ENCODE measurements at places on chromosomes 3 and 15.
A peak's percentile ranks its signal among the peaks of the same experiment; 100 is the strongest.

- DNase-seq = no peak
These were observed 107.1 kb downstream of the MECOM start for GRCh38 chr3:169556349-169556870.

- peak; percentile 42 for DNase-seq
These were observed 41.5 kb downstream of the ADGRG7 start for GRCh38 chr3:100650651-100651619.

DNA sequence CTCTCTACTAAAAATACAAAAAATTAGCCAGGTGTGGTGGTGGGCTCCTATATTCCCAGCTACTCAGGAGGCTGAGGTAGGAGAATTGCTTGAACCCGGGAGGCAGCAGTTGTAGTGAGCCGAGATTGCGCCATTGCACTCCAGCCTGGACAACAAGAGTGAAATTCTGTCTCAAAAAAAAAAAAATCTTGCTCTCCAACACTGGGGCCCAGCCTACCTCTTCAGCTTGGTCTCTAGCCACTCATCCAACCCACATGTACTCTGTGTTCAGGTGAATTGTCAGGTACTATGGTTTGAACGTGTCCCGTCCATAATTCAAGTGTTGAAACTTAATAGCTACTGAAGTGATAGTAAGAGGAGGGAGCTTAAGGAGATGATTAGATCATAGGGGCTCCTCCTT, 22.4 kb upstream of the RAB7A start:
- no peak for DNase-seq

DNA sequence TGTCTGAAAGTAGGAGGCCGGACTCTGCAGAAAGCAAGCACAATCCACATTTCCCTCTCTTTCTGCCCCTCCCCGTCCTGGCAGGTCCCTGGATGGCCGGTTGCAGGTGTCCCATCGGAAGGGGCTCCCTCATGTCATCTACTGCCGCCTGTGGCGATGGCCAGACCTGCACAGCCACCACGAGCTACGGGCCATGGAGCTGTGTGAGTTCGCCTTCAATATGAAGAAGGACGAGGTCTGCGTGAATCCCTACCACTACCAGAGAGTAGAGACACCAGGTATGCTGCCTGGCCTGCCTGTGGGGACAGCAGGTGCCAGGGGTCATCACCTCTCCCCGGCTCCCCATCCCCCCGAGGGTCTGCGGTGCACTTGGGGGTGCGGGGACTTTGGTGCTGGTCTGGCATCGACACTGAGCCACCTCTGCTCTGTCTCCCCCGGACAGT, 89.6 kb downstream of the AAGAB start:
- no peak for DNase-seq

GRCh38 chr3:110101361-110101760, 764.0 kb upstream of the DPPA4 start:
- no peak for DNase-seq

GRCh38 chr15:45904019-45904418, 269.2 kb downstream of the SQOR start:
- peak; percentile 5 for DNase-seq

DNA sequence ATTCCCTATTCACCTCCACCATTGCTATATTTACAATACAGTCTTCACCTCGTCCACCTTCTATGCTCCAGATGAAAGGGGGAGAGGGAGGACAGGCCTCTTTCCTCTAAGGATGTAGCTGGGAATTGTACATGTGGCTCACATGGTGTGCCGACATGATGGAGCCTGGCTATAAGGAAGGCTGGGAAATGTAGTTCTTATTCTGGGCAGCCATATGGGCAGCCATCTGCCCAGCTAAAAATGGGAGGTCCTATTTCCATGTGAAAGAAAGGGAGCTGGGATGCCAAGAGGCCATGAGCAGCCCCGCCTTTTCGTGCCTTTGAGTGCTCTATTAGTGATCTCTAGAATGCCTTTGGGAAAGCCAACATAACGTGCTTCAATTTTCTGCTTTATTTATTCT, 27.1 kb upstream of the MGLL start:
- no peak for DNase-seq

DNA sequence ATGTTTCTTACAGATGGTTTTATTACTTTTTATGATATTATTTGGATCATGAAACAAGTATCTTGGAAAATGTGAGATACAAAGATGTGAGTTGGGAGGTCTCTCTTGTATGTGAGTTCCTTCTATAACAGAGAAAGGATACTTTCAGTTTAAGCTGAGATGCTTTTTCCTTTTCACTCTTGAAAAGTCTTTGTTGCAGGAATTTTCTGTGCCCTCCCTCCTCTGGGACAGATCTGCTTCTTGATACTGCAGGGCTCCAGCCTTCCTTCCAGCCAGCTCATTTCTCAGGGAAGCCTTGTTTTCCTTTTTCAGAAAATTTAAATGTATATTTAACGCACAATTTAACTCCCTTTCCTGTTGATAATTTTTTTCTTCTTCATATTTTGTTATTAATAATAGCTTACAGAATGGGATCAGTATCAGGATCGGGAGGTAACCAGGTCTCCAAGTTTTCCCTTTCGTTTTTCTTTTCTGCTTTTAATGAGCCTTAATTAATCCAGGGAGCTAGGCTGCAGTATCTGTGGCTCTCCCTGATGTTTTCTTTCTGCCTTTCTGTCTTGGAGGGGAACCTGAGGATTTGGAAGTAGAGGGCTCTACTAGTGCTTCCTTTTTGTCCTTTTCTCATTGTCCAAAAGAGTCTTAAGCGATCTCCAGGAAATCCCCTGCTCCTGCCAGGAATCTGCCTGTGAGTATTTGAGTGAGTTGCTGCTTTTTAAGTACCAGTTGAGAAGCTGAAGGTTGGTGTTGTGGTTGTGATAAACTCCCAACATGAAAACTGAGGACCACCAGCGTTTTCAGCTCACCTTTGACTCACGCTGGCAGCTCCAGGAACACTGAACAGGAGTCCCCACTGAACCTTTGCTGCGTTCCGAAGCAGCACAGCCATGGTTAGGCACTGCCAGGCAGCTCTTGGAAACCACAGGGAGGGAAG, 105.7 kb downstream of the IGF1R start:
- no peak for DNase-seq

- DNase-seq = peak; percentile 11
These were observed 758.0 kb downstream of the NTRK3 start for GRCh38 chr15:87498560-87498959.

DNA sequence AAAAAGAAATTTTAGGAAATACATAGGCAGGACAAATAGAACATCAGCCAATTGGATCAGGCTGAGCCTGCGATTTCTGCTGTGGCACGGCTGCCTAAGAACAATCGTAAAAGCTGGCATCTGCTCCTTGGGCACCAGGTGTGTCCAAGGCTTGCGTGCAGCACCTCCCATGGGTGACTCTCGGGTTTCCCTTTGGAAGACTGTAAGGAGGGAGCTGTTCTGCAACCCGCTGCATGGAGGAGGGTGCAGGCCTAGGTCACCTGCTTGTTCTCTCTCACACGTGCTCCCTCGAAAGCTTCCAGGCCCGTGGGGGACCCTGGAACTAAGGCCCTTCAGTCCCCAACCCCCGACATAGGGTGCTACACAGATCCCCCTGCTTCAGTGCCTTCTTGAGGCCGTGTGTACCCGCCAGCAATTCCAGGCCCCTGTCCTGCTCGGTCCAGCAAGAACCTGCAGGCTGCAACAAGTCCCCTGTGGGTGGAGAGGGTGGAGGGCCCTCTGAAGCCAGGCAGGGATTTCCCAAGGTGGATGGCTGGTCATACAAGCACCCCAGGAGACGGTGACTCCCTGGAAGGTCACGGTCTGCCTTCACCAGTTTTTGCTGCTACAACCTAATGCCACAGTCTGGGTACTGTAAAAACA, 3.4 kb downstream of the GP9 start:
- no peak for DNase-seq

DNA sequence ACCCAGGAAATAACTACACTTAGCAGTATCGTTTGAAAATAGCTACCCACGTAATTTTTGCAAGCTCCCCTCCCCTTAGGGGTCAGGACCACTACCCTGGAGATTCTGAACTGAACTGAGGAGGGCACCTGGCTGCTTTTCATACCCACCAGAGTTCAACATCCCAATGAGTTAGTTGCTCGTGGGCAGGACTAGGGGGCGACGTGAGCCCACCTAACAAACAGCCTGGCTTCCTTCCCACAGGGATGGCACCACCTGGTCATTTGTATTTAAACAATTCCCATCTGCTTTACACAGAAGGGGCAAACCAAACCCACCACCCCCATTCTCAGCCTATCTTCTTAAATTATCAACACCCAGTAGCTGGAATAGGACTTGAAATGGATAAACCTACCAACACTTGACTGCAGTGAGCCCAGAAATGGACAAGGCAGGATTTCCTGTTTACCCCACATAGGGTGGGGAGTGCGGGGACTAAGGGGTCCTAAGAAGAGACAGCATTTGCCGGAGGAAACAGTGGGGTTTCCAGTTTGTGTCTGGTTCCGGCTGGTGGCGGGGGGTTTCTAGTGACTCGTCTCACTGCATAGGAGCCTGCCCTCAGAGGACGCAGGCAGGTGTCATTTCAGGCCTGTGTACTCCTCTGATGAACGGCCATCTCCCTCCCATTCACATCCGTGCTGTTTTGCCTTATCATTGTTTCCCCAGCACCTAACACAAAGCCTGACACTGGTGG, 11.6 kb upstream of the VGLL4 start:
- DNase-seq = no peak

- DNase-seq = no peak
These were observed 43.4 kb downstream of the ESYT3 start for GRCh38 chr3:138477801-138478200.

- DNase-seq = no peak
These were observed 34.1 kb upstream of the SERPINI2 start for GRCh38 chr3:167507954-167508353.

DNA sequence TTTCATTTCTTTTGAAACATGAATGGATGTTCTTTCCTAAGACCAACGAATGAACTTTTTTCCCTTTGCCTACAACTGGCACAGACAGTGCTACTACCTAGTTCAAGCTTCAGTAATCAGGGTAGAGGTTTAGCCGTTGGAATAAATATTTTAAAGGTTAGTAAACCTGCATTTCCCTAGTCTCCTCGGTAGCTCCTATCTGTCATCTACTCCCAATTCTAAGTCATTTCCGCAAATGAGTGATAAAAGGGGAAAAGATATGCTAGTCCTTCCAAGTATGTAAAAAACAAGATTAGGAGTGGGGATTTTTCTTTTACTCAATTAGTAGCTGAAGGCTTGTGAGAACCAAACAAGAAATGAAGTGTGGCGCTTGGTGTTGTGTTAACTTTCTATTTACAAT, 15.2 kb downstream of the SLTM start:
- DNase-seq = no peak

DNA sequence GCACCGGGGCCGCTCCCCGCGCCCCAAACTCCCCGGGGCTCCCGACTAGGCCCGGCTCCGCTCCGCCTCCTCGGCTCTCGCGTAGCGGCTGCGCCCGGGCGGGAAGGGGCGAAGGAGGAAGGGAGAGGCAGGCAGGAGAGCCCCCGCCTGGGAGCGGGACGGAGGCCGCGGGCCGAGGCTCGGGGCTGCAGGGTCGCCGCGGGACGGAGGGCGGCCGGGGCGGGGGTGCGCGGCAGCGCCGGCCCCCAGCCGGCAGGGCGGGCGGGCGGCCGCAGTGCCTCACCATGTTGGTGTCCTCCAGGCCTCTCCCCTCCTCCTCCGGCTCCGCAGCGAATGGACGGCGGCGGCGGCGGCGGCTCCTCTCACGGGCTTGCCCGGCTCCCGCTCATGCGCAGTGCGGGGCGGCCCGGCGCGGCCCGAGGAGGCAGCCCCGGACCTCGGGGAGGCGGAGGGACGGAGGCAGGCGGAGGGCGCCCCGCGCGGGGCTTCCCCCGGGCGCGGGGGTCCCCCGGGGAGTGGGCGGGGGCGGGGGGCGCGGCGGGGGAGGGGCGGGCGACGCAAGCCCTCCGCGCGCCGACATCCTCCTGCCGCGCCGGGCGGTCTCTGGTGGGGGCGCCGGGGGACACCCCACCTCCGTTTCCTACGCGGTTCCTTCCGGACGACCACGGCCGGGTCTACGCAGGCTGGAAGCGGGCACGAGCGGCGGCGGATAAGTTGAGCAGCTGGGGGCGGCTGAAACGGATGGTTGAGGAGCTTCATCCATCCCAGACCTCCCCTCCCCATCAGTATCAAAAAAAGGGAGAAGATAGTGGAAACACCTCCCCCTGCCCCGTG, at the start of gene DCUN1D1:
Gene DCUN1D1 (minus strand): TSS at position 335 of the 834 bp plus-strand sequence. CDS start 49 bp downstream, at position 286.
- DNase-seq = peak; percentile 92

DNA sequence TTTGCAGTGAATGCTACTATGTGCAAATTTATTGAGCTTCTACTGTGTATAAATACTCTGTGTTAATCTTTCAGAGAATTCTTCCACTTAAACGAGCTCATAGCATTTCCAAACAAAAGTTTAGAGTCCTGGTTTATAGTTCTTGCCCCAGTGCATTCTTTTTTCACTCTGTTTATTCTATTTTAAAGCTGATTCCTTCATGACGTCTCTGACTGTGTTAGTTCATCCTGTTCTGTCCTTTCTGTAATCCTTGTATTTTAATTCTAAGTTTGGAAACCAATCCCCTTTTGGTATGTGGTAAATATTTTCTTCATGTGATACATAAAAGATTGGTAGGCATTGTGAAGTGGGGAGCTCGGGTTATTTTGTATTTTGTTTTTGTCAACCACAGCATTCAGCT, 18.7 kb downstream of the P2RY14 start:
- DNase-seq = no peak

GRCh38 chr15:63015618-63016017, 26.9 kb upstream of the TPM1 start:
- no peak for DNase-seq

DNA sequence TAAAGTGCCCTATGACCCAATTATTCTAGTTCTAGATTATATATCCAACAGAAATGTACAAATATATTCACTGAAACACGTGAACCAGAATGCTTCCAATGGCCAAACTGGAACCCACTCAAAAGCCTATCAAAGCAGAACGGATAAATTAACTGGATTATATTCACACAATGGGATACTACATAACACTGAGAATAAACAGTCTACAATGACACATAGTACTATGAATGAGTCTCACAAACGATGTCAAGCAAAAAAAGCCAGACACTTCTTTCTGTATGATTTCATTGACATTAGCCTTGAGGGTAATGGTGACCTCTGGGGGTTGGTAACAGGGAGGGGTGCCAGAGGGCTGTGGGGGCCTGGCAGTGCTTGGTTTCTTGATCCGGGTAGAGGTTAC, 50.9 kb upstream of the HACD2 start:
- DNase-seq = no peak

DNA sequence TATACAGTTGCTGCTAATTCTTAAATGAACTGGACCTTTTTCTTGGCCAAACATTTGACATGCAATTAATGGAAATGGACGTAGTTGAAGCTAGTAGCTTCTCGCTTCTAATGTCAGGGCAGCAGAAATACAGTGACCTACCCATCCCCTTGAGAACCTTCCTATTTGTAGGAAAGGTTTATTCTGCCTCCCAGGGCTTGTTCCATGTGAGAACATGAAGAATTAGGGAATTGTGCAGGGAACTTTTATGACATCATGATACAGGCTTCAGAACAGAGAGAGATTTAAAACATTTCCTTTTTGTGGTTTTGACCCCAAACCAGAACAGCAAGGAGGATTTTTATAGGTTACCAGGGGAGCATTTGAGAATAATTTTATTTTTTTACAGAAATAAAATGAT, 406.6 kb upstream of the PPP2R3A start:
- no peak for DNase-seq

GRCh38 chr3:16319307-16319706, 54.3 kb downstream of the OXNAD1 start:
- no peak for DNase-seq

- no peak for DNase-seq
These were observed 632 bp upstream of the IDH3A start for GRCh38 chr15:78148392-78149067.

GRCh38 chr15:86164232-86164898, 84.7 kb downstream of the AGBL1 start:
- DNase-seq = no peak
